HCEC 1CT (cell line): ENCODE measurements at places on chromosomes 1 and 21.

- DNase-seq: peak; percentile 75
Measured at GRCh38 chr1:94542088-94542870, 720 bp upstream of the F3 start.

- DNase-seq: peak; percentile 36
Measured at GRCh38 chr1:230986976-230987375, 8.1 kb downstream of the ARV1 start.

DNA sequence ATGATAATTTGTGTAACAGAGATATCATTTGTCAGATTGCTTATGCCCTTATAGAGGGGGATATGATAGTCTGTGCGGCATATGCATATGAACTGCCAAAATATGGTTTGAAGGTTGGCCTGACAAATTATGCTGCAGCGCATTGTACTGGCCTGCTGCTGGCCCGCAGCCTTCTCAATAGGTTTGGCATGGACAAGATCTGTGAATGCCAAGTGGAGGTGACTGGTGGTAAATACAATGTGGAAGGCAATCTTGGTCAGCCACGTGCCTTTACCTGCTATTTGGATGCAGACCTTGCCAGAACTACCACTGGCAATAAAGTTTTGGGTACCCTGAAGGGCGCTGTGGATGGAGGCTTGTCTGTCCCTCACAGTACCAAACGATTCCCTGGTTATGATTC lies 82.4 kb downstream of the ZMYM4 start:
- no peak for DNase-seq

DNA sequence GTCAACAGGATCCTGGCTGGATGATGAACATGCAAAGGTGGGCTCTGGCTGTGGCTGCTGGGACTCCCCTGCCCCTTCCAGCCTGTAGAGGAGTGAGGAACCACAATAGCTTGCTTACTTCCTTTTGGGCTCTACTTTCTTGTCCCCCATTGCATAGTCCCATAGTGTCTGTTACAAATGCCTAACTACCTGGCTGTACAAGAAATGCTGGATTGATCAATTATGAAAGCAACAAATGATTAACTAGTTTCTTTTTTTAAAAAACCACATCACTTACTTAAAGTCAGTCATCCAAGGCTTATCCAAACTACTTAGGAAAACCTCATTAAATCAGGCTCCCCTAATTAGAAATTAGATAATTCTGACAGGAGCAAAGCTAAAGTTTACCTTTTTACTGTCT lies 514.1 kb upstream of the PKN2 start:
- DNase-seq: no peak

- DNase-seq: no peak
Measured at GRCh38 chr1:228284148-228284495, 76.3 kb downstream of the OBSCN start.

DNA sequence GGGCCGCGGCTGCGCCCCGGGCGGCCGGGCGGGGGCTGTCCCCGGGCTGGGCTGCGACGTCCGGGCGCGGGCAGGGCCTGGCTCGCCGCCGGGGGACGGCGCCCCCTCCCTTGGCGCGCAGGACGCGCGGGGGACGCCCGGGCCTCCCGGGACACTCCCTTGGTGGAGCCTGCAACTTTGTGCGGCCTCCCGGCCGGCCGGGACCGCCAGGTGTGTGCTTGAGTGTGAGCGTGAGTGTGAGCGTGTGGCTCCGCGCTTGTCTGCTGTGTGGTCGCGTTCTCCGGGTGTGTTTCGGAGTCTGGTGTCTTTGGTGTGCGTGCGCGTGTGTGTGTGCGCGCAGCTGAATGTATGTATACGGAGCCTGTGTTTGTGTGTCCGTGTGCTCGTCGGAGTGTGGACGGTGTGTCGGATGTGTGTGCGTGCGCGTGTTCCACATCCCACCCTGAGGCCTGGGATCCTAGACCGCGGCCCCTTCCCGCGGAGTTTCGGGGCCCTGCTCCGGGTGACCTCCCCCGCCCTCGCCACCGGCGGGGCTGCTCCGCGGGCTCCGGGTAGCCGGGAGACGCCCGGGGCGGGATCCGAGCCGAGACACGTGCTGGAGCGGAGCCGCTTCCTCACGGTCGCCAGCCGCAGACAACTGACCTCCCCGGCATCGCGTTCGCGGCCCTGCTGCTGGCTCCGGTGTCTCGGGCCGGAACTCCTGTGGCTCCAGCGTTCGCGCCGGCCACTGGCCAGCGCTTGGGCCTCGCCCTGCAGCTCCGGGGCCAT lies 1.7 kb downstream of the PTPRU start:
- DNase-seq: no peak

DNA sequence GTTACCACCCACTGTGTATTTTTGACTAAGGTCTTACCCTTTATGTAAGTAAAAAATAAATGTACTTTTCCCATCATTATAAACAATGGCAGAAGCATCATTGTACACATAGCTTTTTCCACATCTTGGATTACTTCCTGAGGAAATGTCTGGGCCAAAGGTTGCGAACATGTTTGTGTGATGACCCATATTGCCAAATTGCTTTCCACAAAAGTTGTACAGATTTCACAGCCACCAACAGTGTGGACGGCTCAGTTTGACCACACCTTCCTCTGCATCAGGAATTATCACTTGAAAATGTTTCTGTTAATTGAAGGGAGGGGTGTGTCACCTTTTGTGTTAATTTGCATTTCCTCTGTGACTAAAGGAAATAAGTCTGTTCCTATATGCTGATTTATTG lies 25.7 kb downstream of the AKNAD1 start:
- peak; percentile 94 for DNase-seq

GRCh38 chr1:9472386-9473031 lies 66.8 kb upstream of the SLC25A33 start:
- DNase-seq: no peak
